IMR-90 (cell line): ENCODE measurements at places on chromosomes 1 and 21. TPM values are rescaled to one million over a fixed set of nuclear protein-coding genes. Genes with fewer than 3 reads are reported as not detected.
A peak's percentile ranks its signal among the peaks of the same experiment; 100 is the strongest.

DNA sequence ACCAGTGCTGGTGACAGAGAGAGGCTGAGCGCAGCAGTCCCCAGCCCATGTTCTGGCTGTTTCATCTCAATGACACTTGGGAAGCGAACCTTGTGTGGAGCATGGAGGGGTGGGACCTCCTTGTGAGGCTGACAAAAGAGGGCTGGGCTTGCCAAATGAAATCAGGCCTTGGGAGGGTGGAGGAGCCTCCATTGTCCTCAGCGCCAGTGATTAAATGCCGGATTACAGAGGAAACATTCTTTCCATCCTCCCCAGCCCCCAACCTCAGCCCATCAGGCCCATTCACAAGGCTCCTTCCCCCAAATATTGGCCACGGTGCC lies 63.3 kb upstream of the PAXBP1 start:
- no peak for DNase-seq

MTOR gene
- total RNA-seq, result 33.6 and 36.7 TPM in 2 replicates

- DNase-seq, result no peak
These were observed at the start of gene LEMD1 for GRCh38 chr1:205421798-205422197. Gene LEMD1 (minus strand): TSS chr1:205422056. CDS start chr1:205420536, 1,520 bp downstream.

- peak; percentile 91 for DNase-seq
These were observed 31.7 kb downstream of the RCSD1 start for GRCh38 chr1:167661527-167662426.

DNA sequence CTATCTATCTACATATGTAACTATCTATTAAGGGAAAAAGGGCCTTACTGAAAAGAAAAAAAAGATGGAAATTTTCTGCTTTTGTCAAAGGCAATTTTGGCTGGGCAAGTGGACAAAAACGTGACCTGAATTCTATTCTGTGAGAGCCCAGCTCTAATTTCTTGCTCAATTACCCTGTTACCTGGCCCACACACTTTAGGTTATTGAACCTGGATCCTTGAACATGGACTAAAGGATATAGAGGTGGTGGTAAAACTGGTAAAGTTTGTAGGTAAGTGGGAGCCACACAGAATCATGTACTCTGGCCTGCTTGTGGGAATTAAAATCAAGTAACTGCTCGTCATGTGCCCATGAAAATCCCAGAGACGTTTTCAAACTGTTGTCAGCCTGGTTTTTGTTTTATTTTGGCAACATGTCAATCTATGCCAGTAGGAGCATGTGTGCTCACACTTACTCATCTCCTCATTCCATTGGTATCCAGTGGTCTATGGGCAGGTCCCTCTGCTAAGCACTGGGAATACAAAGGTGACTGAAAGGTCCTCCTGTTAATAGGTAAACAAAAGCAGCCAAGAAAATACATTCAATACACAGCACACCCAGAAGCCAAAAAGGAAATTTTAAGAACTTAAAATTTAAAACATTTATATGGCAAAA lies 113.7 kb upstream of the WARS2 start:
- DNase-seq, result no peak

DNA sequence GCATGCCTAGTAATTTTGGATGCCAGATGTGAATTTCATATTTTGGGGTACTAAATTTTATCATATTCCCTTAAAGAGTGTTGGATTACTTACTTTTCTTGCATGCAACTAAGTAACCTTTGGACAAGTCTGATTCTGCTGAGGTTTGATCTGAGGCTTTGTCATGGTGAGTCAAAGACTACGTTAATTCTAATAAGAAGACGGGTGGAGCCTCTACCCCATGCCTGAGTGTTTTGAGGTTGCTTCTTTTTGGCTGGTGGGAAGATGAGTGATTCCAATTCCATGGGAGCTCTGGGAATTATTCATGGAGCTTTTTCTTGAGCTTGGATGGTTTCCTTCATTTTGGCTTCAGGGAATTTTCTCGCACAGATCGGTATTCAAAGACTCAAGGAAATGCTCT lies 11.6 kb upstream of the PCP4 start:
- no peak for DNase-seq
